ENCODE measurements at places on chromosomes 3 and 15.

DNA sequence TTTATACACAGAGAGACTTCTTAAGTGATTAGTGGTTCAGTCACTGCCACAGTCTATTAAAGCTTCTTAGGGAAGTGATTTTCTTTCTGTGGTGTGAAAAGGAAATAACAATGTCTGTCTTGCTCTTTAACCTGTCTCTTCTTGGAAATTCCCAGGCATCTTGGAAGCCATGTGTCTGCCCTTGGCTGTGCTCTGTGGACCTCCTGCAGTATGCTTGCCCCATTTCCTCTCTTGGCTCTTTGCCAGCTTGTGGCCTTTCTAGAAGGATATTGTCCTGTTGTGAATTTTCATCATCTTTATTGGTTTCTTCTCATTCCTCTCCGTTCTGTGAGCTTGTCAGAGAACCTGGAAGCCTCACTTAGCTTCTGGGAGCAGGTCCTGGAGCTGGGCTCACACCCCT lies 338.4 kb upstream of the C2CD4B start:
- DNase-seq = peak; percentile 30

GRCh38 chr3:164940745-164941144 lies 137.6 kb downstream of the SI start:
- no peak for DNase-seq

DNA sequence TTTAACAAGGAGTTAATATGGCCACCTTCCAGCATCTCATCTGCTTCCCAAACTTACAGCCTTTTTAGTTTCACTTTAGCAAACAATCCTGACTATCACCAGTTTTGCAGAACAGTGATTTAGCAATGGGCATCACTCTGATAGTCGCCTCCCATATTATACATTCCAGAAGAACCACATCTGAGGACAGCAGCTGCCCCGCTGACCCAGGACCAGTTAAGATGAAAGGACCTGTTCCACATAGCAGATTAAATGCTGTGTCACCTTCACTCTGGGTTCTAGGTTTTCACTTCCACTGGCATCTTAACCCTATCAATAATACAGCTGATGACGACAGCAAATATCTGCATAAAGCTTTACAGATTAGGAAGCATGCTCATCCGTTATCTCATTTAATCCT lies 99.8 kb downstream of the TRIM69 start:
- DNase-seq = peak; percentile 5

DNA sequence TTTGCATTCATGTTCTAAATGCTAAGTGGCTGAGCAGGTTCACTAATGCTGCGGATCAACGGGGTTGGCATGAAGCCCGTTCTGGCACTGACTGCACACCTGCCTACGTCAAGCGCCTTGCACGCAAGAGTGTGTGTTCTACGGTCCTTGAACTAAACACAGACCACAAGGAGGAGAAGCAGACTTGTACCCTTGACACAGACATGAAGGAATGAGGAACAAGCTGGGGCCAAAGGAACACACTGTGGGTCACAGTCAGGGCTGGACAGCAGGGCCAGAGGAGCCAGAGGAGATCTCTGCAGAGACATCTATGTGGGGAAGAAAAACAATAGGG lies 48.0 kb upstream of the LDHAL6B start:
- no peak for DNase-seq

DNA sequence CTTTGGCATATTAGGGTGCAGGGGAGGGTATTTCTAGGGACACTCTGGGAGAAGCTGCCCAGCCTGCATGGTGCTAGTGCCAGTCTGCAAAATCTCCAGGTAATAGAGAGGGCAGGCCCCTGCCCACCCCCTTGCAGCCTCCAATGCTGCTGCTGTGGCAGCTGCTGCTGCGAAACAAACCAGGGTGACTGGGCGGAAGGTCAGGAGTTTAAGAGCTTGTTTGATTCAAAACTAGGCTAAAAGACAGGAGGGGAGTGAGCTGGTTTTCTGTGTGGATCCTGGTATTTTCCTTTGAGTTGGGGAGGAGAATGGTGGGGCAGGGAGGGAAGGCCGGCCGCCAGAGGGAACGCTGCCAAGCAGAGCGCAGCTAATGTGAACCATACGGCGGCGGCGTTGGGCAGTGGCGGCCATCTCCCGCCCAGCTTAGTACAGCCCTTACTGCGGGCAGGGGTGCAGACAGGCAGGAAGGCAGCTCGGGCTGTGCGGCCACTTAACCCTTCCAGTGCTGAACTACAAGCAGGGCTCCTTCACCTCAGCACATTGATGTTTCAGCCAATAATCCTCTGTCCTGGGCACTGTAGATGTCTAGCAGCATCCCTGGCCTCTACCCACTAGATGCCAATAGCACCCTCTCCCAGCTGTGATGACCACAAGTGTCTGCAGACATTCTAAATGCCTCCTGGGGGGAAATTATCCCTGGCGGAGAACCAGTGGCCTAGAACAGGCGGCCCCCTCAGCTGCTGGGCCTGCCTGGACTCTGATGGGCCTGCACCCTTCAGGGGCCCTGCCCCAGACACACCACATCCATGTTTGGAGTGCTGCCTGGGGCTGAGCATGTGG lies 125.7 kb downstream of the EEFSEC start:
- peak; percentile 84 for DNase-seq

DNA sequence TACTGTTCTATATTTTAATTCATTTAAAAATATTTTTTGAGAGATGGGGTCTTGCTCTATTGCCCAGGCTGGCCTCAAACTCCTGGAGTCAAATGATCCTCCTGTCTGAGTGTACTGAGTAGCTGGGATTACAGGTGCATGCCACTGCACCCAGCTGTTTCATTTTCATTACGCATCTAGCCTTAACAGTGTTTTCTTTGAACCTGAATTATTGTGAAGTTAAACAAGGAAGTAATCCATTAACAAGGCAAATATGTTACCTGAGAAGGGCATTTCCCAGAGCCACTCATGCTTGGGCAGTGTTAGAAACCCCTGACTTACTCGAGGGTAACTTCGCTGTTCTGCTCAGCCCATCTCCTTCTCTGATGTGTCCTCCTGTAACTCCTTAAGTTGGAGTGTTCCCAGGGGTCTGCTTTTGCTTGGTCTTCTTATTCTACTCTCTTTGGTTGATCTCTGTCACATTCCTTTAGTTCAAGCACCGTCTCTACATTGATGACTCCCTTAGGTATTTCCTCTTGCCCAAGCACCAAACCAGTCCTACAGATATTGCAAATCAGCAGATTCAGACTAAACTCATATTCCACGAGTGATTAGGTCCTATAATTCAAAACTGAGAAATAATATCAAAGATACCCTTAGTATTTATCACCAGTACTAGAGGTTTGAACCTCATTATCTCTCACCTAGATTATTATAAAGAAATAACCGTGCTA lies 107.9 kb downstream of the STAC start:
- DNase-seq = peak; percentile 36

GRCh38 chr3:45878124-45878523 lies 8.2 kb upstream of the CCR9 start:
- no peak for DNase-seq

DNA sequence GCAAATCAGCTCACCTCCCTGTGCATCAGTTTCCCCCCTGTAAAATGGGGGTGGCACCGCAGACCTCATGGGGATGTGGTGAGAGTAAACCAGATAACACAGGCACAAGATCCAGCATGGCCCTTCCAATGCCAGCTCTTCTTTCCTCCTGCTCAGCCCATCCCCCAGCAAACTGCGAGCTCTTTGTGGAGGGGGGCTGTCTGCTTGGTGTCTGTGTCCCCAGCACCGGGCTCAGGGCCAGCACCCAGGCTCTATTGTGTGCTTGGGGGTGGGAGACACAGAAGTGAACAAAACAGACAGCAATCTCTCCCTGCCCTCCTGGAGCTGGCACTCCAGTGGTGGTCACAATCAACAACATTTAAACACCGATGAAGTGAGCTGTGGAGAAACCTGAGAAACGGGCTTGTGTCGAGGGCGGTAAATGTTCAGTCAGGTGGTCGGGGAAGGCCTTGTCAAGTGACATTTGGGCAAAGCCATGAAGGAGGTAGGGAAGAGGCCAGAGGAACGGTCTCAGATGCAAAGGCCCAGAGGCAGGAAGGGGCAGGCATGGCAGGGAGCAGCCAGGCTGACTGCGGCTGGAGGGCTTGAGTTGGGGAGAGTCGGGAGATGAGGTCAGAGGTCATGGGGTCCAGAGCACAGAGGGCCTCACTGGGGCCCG lies 28.4 kb downstream of the GRIP2 start:
- DNase-seq = no peak

DNA sequence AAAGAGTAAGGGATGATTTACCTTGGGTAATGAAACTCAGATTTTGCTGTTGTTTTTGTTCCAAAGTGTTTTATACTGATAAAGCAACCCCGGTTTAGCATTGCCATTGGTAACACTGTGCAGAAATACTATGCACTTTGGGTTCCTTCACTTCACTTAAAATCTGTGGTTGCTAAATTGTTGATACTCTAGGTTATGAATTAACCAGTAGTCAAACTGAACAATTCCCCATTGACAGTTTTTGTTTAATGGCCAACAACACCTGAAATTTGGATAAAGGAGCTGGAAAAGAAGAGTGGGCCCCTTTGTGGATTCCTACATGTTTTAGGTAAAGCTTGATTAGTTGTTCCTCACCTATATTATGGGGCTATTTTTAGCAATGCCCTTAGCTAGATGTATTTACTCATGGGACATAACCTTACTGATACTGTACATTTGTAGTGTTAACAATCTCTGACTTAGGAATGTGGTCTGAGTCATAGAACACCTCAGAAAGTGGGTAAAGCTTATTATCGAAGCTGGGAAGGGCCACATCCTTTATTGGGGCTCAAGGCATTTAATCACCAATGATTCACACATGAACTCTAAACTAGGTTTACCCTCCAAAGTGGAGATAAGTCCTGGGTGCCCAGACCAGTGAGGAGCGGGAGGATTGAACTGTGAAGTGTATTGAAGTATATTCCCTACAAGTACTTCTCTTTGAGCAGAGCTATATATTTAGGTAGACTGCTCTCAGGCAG lies 29.5 kb upstream of the THRB start:
- peak; percentile 6 for DNase-seq

DNA sequence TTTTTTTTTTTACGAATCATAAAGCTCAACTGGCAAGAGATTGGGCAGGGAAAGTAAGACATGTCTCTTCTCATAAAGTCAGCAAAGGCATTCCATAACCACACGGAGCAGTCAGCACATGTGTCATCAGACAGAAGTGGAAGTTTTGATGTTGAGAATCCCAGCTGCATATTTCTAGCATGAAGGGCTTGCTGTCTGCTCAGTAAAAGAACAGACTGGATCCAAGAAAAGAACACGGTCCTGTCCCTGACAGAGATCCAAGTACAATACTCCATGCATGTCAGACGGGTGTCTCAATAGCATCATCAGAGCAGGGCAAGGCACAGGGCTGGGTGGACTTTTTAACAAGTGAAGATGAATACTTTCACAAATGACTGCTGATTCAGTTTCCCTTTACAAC lies 38.2 kb downstream of the ABI3BP start:
- peak; percentile 96 for DNase-seq

DNA sequence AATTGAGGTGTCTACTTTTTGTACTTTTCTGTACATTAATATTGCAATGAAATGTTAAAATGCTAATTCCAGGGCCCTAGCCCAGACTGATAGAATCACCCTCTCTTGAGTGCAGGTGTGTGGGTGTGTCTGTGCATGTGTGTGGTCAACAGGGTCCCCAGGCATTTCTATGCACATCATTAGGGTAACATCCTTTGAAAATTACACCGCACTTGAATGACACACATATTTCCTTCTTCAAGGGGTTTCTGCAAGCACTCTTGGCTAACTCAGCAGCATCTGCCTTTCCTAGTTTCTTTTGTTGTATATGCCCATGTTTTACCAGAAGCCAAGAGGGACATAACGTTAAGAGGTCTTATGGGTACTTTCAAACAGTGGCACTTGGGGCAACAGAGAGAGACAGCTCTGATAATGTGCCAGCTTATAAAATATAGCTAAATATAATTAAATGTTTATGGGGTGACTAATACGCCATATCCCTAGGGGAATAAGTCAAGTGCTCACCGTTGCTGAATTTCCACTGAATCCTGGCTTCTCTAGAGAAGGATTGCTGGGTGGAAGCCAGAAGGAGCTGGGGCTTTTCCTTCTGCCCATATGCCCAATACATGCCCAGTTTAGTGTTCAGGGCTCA lies 54.5 kb upstream of the LRIG1 start:
- peak; percentile 11 for DNase-seq

- no peak for DNase-seq
Observed at GRCh38 chr3:13028010-13028821, 45.0 kb downstream of the IQSEC1 start.

- DNase-seq = no peak
Observed at GRCh38 chr15:96670389-96670788, 339.9 kb downstream of the NR2F2 start.

- DNase-seq = peak; percentile 41
Observed at GRCh38 chr3:44529927-44530326, 25.1 kb upstream of the ZKSCAN7 start.

- no peak for DNase-seq
Observed at GRCh38 chr3:118101891-118102290, 932.8 kb downstream of the IGSF11 start.

DNA sequence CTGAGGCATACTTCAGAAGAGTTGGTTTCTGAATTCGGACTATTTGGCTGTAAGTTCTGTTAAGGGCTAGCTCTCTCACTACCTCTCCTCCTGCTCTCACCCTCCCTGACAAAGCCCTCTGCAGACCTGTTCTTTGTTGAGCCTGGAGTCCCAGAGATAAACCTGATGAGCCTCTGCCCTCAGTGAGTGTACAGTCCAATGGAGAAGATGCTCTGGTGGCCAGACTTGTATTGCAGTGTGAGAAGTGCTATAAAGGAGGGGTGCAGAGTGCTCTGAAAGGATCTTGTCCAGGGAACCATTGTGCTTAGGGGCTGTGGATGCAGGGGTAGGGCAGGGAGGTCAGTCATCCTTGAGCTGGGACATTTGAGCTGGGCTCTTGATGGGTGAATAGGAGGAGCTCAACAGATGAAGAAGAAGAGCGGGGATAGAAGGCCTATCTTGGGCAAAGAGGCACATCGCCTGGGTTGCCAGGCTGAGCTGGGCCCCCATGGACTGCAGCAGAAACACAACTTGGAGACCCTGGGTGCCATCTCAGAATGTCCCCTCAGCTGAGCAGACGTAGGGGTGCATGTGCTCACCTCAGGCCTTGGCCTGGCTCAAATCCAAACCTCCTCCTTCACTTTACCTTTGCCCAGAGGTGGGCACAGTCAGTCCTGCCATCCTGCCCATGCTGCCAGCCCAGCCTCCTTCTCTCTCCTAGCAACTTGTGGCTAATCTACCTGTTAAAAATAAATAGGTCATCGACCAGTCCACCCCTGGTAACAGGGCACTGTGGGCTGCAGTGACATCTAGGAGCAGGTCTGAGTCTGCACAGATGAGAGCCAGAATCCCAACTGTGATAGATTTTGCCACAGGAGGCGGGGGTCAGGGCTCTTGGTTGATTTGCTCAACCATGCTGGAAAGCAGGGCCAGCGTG lies 3.3 kb downstream of the CAND2 start:
- DNase-seq = no peak

DNA sequence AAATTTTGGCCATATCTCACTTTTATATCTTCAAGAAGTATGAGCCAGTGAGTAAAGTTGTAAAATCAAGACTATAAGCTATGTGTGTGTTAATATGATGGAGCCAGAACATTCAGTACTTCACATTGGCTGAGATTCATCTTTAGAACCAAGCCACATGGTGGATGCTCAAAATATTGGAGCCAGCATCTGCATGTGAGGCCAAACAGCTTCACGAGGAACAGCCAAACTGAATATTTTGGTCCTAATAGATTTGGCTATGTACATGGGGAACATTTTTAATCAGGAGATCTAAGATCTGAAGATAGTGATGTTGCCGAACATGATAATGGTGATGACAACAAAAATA lies 1089.8 kb downstream of the TUSC7 start:
- DNase-seq = no peak

Data from GM23248 (cell line).